Stimulated activated CD8-positive, alpha-beta memory T cell treated with anti-CD3 and anti-CD28 coated beads, Interleukin-7, amount 100 ng/mL, for 1 hour (primary cell): ENCODE measurements at places on chromosomes 1 and 21.

DNA sequence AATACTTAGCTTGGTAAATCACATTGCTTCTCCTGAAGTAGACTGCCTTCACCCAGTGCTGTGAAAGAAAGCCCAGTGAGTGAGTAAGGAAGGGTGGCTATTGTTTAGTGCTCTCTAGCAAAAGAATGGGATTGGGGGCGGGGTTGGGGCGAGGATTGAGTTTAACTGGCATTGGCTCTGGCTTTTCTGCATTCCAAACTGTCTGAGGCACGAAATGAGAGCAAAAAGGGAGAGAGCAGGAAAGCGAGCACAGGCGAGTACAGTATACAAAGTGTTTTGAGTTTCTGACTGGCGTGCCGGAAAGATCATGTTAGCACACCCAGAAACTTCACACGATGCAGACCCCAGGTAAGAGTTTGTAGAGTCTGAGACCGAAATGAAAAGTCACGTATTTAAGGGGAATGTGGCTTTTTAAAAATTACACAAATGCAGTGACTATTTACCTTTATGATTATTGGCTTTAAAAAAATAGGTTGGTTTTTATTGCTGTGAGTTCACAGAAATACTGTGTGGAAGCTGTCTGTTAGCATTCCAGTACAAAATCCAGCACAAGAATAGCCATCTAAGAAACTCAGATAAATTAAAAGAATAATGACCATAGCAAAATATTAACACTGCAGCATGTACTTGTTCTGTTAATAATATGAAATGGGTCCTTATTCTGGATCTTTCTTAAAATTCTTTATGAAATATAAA is 155.4 kb downstream of the CLEC20A start:
- DNase-seq: no peak

GRCh38 chr1:151998611-151999362 is 5.1 kb upstream of the S100A10 start:
- DNase-seq: no peak

DNA sequence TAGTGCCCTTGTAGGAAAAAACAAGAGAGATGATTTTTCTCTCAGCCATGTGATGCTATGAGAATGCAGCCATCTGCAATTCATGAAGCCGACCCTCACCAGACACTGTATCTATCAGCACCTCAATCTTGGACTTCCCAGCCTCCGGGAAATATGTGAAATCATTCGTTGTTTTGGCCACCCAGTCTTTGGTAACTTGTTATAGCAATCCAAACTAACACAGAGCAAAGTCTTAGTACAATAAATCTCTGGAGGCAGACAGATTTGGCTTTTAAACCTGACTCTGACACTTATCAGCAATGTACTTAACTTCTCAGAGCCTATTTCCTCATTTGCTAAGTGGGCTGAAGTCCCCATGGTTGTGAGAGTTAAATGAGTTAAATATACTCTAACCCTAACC is 5.1 kb upstream of the MED18 start:
- DNase-seq: no peak

DNA sequence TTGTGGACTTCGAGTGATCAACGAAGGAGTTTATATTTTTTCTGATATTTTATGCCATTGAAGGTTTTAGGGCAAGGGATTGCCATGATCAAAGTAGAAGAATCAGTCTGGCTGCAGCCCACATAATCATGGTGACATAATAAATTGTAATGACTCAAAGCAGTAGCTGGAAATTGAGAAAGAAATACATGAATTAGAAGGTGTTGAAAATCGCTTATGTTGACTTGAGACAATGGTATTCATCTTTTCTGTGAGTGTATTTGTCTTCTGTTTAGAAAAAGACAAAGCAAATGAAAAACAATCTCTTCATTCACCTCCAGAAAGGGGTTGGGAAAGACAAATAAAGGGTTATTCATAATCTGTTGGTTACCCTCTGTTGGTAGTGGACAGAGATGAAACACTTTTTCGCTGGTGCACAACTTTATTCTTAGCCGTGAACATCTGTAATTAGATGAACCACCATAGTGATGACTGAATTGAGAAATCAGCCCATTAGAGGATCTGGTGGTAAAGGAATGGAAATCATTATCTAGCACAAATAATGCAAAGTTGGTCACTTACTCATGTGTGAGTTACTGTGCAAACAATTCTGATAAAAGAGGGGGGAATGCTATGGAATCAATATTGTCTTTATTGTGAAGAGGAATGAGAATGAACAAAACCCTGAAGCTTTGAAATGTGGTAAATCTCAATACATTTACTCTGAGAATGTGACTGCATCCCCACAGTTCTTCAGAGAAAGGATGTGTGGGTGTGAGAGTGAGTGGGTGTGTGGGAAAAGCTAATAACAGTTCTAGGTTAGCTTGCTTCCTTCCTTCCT is 121.8 kb downstream of the NTNG1 start:
- no peak for DNase-seq

- no peak for DNase-seq
Observed at GRCh38 chr1:206608108-206608698, 4.1 kb downstream of the EIF2D start.

GRCh38 chr1:245771511-245772281 is 616.9 kb downstream of the KIF26B start:
- no peak for DNase-seq
